Activated CD8-positive, alpha-beta memory T cell treated with anti-CD3 and anti-CD28 coated beads for 48 hours (primary cell): ENCODE measurements at places on chromosomes 12 and 14.

GRCh38 chr12:128524439-128524838 lies 257.5 kb downstream of the TMEM132C start:
- no peak for DNase-seq

GRCh38 chr12:1836854-1837421 lies 16.6 kb downstream of the LRTM2 start:
- no peak for DNase-seq

GRCh38 chr12:74337951-74338350 lies 199.7 kb upstream of the ATXN7L3B start:
- DNase-seq: no peak

- no peak for DNase-seq
Observed at GRCh38 chr12:104480826-104481440, 24.2 kb downstream of the CHST11 start.

- DNase-seq: no peak
Observed at GRCh38 chr12:27840229-27840999, 60.4 kb upstream of the MANSC4 start.

DNA sequence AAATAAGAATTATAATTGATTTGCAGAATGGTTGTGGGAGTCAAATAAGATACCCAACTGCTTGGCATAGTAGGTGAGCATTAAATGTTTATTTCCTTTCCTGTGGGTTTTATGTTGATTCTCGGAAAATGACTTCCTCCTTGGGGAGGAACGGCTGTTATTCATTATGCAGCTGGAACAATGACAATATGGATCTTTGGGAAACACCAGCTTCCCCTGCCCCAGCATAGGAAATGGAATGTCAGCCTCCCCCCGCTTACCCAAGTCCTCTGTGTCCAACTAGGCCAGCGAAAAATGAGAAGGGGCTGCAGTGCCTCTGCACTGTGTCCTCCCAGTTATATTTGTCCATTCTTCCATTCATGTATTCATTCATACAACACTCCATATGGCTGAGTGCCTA lies 11.7 kb upstream of the CCDC177 start:
- no peak for DNase-seq

- no peak for DNase-seq
Observed at GRCh38 chr12:125029761-125030358, 35.4 kb upstream of the AACS start.

DNA sequence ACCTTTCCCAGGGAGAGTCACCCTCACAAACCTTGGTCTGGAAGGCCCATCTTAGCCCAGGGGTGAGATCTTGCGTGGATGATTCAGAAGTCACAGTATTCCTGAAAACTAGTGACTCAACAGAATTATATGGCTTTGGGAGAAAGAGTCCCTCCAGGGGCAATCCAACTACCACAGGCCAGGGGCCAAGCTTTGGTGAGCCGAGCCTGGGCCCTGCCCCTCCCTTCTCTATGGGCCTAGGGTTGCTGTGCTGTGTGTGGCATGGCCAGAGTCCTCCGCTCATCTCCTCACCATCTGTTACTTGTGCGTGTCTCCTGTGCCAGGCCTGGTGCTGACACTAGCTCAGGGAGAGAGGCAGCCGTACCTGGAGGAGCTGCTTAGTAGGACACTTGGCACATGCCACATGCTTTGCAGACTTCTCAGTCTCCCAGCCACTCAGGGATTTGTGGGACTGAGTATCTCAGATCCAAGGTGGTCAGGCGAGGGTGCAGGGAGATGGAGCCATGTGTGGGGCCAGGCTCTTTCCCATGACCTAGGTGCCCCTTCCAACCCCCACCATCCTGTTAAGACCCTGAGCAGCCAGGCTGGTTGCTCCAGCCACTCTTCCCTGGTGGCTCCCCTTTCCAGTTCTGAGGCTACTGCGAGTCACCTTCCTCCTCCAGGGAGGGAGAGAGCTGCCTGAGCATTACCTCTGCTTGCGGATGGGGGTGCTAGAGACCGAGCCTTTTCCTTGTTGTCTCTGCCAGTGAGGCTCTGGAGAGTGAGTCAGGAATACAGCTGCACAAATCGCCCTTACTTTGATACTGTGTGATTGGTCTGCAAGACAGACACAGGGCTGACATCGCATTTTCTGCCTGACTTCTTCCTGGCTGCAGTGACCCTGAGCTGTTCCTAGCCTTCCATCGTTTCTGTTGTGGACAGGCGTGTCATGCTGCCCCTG lies 94.1 kb downstream of the SLC25A47 start:
- no peak for DNase-seq

GRCh38 chr14:90201344-90201743 lies 55.0 kb upstream of the PSMC1 start:
- DNase-seq: no peak

DNA sequence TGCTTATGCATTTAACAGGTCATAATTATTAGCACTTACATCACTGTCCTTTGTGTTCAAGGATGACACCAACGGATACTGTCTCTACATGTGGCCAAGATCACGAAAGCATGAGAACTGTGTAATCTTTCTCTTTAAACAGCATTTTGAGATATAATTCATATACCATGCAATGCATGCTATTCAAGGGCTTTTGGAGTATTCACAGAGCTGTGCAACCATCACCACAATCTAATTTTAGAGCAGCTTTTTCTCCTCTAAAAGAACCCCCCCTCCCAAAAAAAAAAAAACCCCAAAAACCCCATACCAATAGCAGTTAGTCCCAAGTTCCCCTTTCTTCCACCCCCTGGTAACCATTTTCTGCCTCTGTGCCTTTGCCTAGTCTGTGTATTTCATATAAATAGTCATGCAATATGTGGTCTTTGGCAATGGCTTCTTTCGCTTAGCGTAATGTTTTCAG lies 60.6 kb downstream of the SPRING1 start:
- DNase-seq: no peak

DNA sequence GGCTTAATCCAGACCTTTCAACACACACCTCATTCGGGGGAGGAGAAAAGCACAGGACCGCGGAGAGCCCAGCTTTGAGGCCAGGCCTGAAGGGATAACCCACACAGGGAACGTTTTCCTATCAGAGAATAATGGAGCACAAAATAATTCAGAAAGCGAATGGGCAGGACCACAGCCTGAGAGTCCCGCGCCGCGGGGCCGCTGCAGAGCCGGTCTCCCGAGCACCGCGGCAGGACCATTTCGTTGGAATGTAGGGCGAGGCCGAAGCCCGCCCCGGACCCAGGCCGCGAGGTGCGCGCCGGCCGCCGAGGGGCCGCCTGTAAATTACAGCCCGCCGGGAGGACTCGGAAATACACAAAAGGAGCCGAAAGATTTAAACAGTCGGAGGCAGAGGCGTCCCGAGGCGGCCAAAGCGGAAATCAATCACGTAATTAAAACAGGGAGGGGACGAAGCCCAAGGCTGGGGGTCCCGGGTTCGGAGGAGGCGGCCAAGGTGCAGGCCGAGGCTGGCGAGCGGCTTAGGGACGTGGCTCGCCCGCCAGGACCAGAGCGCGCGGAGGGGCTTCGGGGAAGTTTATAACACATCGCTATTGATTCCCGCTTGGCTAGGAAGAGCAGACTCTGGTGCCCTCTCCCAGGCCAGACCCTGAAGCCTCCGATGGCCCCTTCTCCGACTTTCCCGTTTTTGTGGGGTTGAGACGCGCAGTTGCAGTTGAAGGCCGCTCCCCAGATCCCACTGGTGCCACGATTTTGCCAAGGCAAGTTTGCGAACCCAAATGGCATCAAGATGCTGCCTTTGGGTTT lies 6.3 kb upstream of the HOXC4 start:
- no peak for DNase-seq

DNA sequence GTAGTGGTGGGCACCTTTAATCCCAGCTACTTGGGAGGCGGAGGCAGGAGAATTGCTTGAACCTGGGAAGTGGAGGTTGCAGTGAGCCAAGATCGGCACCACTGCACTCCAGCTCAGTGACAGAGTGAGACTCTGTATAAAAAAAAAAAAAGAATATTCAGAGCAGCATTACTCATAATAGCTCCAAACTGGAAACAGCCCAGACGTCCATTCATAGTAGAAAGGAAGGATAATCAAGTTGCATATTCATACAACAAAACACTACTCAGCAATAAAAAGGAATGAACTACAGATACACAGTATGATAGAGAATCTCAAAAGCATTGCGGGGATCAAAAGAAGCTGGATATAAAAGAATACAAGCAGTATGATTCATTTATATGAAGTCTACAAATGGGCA lies 19.1 kb downstream of the TMEM30B start:
- no peak for DNase-seq

GRCh38 chr12:79375050-79375449 lies 315.7 kb downstream of the PAWR start:
- DNase-seq: no peak

DNA sequence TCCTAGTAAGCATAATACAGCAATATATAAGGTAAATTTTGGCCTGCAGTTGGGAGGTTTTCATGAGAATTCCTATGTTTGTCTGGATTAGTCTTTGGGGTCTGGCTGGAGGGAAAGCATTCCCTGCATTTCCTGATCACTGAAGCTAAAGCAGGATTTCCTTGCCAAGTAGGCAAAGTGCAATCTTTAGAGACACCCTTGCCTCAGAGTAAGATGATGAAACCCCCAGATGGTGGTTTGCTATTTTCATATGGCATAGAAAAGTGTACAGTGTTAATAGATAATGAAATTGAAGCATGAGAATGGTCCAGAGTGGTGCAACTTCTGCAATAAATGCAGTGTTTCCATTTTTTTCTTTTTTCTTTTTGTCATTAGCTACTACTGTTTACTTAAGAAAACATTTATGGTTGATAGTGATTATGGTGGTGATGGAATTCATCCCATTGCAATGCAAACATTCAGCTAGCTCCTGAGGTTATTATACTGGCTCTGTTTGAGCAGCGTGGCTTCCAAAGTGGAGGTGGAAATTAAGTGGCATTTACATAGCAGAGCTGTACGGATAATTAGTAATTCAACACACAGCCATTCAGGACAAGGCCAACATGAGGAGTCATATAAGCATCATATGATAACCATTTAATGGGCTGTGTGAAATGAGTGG lies 276.3 kb downstream of the DUSP6 start:
- no peak for DNase-seq

DNA sequence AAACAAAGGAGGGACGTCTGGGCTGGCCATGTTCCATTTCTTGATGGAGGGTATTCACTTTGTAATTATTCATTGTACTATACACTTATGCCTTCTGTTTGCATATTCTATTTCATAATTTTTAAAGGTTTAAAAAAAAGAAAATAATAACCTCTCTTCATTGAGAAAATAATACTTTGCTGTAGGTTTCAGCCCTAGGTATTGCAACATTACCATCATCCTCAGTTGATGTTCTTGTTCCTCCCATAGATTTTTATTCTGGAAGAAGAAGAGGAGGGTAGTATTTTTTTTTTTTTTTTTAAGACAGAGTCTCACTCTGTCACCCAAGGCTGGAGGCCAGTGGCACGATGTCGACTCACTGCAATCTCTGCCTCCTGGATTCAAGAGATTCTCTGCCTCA lies 54.7 kb downstream of the PHLDA1 start:
- DNase-seq: no peak
